ENCODE measurements at places on chromosomes 5 and 9.

DNA sequence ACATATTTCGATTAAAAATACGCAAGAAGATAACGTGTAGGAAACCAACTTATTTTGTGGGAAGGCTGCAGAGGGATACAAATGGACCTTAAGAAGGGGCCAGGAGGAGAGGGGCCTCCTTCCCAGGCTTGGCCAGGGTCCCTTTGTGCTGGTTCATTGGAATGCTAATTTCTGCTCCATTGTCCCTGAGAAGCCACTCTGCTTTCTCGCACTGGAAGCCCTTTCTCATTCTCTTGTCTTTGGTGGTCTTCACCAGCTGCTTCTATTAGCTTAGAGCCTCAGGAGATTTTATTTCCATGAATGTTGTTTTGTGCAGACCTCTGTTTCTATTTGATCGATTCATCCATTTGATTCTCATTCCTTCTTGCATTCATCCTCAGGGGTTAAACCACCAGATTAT lies 325.4 kb downstream of the TMEM38B start:
- no peak for DNase-seq

GRCh38 chr5:134577022-134577795 lies 51.7 kb downstream of the JADE2 start:
- peak; percentile 66 for DNase-seq

DNA sequence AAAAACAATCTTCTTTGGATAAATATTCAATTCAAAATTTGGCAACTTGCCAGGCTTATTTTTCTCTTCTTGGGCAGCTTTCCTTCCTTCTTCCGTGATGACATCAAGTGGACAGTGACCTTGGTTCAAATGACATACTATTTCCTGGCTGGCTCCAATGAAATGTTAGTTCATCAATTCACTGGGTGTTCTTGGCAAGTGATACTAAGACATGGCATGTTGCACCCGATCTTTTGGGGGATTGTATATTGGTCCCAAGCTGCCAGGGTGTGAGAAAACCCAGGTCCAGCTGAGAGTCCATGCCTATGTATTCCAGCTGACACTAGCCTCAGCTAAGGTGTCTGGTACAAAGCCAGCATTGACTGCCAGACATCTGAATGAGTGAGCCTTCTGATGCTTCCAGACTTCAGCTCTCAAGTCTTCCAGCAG lies 252.9 kb downstream of the MAT2B start:
- DNase-seq, result no peak

DNA sequence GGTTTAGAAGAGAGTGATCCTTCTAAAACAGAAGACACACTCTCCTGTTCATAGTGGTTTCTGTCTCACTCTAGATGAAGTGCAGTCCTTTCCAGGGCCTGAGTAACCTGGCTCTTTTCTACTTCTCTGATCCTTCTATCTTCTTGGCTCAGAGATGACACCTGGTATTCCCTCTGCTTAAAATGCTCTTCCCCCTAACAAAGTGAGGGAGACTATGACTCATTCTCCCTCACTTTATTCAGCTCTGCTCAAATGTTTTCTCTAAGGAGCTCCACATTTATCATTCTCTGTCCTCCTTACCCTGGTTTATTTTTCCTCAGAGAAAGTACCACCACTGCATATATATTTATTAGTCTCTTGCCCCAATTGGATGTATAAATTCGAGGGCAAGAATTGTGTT lies 24.6 kb downstream of the TUT7 start:
- no peak for DNase-seq

DNA sequence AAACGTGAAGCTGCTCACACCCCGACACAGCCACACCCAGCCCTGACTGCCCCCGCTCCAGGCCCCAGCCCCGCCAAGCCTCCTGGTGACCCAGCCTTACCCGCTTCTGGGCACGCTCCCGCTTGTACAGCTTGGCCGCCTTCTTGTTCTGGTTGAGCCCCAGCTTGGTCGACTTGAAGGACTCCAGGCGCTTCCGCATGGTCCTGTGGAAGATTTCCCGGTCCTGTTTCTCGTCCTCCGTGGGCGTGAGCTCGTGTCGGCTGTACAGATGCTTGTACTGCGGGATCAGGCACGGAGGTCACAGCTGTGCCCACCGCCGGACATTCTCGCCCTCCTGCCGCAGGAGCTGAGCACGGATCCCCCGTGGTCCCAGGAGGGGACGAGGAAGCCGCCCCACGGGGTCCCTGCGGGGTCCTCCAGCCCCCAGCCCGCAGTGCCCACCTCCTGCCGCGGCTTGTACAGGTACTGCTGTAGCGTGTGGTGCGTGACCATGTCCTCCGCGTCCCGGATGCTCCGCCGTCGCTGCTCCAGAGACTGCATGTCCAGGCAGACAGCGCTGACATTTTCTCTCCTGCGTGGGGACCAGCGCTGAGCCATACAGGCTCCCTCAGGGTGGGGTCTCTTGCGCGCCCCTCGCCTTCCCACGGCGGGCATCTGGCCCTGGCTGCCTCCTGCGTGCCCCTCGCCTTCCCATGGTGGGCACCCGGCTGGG lies 33.3 kb downstream of the EXOC3 start:
- no peak for DNase-seq

DNA sequence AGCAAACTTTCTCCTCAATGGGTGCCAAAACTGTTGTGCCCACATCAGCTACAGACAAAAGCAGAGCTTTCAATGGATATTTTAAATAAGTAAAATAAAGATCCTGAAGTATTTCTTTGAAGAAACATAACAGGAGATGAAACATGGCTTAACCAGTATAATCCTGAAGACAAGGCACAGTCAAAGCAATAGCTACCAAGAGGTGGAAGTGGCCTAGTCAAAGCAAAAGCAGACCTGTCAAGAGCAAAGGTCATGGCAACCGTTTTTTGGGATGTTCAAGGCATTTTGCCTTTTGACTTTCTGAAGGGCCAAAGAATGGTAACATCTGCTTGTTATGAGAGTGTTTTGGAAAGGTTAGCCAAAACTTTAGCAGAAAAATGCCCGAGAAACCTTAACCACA lies 77.9 kb downstream of the ANXA1 start:
- DNase-seq, result no peak

DNA sequence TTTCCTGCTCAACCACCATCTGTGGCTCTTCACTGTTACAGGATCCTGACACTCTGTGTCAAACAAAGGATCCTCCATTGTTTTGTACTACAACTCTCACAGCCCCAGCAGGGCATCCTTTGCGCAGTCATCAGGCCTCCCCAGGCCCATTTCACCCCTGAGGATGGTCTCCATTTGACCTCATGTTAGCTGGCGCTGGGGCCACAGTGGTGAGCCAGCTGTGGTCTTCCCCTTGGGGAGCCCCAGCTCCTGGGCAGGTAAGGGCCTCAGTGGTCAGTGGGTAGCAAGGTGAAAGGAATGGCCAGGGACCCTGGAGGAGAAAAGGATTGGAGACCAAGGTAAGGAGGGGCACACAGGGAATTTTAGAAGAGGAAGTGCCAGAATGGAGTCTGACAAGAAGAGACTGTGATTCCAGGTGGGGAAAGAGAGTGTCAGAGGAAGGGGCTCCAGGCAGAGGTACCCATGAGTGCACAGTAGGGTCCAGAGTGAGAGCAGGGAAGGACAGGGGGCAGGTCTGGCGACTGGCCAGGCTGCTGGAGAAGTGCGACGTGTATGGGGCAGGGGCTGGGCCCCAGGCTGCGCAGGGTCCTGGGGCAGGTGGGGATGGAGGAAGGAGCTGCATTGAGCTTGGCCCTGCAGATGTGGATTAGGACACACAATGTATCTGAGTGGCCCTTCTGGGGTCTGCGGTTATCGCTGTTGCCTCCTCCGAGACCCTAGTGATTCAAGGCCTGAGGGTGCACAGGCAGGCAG lies 109.9 kb downstream of the PHF2 start:
- DNase-seq, result no peak

DNA sequence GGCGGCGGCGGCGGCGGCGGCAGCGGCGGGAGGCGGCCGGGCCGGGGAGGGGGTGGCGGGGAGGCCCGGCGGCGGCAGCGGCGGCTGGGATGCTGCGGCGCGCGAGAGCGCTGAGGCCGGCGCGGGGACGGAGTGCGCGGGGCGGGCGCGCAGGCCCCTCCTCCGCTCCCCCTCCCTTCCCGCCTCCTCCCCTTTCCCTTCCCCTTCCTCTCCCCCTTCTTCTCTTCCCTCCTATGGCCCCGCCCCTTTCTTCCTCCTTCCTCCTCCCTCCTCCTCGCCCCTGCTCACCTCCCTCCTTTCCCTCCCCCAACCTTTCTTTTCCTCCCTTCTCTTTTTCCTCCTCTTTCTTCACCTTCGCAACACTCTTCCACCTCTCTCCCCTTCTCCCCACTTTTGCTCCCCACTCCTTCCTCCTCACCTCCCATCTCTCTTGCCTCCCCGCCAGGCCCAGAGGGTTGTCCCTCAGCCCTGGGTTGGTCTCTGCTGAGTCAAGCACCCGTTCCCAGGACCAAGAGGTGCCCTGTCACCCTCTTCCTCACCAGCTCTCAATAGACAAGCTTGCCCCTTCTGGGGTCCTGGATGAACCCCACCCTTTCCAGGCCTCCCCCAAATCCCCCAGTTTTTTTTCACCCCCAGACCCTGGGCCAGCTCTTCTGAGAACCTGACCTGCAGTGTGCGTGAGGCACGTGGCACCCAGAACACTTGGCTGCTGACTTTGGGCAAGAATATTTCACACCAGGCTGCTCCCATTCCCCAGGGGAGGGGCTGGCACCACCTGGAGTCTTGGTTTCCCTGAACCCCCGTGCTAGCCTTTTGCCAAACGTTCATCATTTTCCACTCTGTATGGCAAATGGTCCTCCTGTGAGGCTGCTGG lies at the start of gene SEMA4D:
Gene SEMA4D, minus strand, starts transcription at position 136 of the 874 bp plus-strand sequence. CDS start 92,657 bp downstream, outside the sequence.
- DNase-seq, result peak; percentile 62

- no peak for DNase-seq
Measured at GRCh38 chr5:132655821-132656773, 1.9 kb upstream of the IL13 start.

DNA sequence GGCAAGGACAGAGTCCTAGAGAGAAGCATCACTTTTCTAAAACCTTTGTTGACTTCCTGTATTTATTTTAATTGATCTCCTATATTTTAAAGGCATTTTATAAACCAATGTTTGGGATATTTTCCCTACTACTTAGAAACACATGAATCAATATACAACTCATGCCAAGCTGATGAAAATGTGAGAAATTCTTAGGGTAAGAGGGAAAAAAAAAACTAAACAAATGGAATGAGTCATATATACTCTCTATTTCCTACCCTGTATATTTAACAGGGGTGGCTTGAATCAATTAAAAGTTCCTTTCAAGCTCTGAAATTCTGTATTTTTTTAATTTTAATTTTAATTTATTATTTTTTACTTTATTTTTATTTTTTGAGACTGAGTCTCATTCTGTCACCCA lies 19.6 kb downstream of the BAAT start:
- DNase-seq, result no peak

DNA sequence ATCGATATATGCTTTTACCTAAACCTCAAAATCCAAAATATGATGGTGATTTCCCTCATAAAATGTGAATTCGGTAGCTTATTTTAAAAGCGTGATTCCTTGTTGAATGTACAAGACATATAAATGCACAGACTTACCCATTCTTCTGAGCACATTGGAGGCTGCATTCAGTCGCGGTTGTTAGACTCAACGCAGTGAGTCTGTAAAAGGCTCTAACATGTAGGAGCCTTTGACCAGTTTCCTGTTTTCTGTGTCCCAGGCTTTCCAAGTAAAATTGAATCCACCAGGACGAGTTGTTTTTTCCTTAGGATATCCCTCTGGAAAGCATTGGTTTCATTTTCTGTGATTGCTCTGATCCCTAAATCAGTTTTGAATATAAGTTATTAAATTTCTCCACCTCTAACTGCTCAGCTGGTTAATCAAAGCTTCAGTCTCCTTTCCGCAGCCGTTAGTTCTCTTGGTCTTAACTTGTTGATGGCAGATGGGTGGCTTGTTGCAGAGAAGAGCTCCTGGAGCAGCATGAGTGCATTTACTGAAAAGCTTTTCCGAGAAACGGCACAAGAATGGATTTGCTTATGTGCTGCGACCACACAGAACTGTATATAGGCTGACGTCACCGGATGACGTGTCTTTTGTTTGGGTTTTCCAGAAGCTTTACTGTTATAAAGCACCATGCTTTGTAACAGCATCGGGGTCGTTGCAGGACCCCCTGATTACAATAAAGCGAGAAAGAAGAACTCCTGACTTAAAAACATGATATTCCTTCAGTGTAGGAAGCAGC lies at the start of gene LRRTM2:
Gene LRRTM2, minus strand, starts transcription at position 565 of the 781 bp plus-strand sequence. Its CDS starts 424 bp downstream, at position 141.
- DNase-seq, result no peak

DNA sequence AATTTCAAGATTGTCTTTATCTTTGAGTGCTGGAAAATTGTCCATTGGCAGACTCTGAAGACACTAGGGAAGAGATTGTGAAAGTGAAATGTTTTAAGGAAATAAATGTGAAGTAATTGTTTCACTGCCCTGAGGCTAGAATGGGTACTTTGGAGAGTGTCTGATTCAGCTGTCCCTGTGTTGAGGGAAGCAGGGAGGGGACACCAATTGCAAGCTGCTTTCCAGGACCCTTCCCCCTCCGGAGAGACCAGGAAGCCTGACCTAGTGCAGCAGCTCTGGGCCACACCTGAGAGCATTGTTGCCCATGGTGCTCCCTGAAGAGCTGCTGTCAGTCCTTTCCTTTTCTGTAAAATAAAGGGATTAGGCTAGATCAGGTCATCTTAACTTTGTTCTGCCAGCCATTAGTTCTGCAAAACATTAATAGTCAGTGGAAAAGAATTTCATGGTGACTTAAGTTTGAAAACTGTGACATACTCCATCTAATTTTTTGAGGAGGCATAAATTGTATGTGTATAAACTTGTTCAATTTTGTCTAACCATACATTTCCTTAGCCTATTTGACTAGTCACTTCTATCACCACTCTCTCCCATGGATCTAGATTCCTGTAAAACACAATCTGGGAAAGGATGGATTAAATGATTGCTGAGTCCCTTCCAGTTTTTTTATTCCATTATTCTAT lies 18.8 kb downstream of the MAP1B start:
- DNase-seq, result no peak

- no peak for DNase-seq
Measured at GRCh38 chr9:84374516-84374915, 34.0 kb upstream of the SLC28A3 start.

DNA sequence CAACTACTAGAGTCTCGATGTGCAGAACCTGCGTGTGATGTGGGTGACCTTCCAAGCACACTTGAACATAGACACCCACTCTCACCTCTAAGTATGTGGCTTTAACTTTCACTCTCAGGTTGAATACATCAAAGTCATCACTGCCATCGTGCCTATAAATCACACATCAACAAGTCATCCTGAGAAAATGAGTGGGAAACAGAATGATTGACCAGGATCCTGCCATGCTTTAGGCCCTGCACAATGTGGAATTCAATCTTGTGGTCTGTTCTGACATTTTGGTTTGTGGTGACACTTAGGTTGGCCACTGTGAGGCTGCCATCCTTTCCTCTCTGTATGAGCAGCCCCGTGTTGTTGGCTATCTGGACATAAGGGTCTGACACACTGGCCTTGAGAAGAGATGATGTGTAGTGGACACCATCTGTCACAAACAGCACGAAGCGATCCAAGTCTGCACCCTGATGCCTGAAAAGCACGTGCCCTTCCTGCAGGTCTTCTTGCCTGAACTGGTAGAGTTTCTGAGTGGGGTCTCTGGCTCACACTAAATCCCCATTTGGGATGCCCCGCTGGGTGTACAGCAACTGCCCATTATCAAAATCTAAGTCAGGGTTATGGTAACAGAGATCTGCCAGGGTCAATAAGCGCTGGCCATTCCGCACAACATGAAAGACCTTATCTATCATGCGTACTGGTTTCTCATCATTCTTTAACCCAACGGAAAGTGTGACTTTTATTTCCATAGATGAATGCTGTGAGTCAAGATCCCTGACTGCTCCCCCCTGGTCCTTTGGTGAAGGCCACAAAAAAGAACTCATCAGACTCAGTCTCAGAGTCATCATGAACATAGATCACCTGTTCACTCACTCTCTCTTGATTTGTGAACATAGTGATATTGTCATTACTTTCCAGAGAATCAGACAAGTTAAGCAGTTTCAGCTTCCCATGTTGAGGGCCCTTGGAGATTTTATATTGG lies 116.6 kb downstream of the ESM1 start:
- DNase-seq, result no peak

All from inflammatory macrophage treated with lipopolysaccharide for 4 hours (primary cell).